Stimulated activated CD8-positive, alpha-beta memory T cell treated with anti-CD3 and anti-CD28 coated beads, Interleukin-7, amount 100 ng/mL, for 24 hours (primary cell): ENCODE measurements at places on chromosomes 7 and 10.

DNA sequence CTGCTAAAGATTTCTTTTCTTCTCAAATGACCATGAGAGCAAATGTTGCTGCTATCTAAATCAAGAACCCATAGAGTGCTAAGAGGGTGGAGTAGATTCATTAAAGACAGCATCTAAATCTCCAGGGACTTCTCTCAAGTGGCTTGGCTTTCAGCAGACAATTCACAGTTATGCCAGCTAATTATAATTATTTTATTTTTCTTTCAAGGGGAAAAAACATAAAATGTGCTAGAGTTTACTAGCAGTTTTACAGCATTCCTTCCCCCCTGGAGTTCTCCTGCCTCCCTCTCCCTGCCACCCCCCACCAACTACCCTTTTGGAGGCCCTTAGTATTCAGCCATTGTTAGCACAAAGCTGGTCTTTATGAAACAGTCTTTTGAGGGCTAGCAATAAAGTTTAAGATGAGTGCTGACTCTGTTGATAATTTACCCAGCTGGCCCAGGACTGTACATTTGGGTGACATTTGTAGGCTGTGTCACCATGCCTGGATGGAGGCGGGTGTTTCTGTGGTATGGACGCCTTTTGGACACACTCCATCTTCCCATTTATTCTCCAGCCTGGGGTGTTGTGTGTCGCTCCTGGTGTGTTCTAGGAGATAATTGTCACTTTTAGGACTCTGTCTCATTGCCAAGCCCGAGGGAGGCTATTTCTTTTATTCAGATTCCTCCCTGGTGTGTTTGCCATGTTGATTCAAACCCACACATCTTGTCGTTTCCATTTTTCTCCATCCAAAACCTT lies 160.2 kb downstream of the CREB5 start:
- DNase-seq, result no peak

DNA sequence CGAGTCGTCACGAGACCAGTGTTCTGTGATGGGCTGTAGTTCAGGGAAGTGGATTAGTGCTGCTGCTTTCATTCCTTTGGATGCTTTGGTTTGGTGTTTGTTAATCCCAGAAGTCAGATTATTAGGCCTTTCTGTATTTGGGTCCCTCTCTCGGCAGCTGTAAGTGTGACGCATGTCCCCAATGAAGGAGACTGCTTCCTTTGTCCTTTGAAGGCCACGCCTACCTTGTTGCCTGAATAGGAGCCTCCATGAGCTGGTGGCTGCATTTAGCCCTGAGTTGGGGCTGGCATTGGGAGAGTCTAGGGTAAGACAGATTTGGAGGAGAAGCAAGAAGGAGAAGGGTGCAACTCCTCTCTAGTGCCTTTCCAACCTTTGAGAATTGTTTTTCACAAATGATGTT lies 34.5 kb downstream of the DOCK1 start:
- no peak for DNase-seq

DNA sequence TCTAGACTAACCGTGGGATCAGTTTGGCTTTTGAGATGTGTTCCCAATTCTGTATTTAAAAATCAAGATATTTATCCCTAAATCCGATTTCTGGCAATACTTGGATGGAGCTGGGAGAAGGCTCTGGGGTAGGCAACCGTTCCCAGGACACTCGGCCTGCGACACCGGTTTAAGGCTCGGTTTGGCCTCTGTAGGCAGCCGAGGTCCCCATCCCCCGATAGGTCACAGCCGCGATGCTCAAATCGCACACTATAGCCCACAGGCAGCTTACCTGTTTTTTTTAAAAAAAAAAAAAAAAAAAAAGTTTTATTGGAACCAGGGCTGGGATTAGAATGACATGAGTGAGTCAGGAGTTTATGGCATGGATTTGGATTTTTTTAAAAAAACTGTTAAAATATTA lies 729 bp upstream of the TAF3 start:
- no peak for DNase-seq

DNA sequence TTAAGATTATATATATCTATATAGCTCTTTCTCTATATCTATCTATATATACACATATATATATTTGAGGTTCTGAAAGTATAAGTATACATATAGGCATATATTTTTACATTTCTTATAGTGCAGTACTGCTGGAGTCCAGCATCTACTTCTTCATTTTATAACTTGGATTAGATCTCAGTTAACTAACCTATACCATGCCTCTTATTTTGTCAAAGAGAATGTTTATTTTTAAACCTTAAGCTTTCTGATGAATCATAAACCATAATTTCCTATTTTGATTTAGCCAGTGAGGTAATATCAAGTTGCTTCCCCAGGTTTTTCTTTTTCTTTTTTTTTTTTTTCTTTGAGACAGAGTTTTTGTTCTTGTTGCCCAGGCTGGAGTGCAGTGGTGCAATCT lies 8.1 kb downstream of the ZNF32 start:
- DNase-seq, result no peak

GRCh38 chr7:22270371-22270770 lies 86.6 kb downstream of the RAPGEF5 start:
- no peak for DNase-seq

GRCh38 chr7:108770981-108771745 lies 201.5 kb downstream of the DNAJB9 start:
- no peak for DNase-seq

DNA sequence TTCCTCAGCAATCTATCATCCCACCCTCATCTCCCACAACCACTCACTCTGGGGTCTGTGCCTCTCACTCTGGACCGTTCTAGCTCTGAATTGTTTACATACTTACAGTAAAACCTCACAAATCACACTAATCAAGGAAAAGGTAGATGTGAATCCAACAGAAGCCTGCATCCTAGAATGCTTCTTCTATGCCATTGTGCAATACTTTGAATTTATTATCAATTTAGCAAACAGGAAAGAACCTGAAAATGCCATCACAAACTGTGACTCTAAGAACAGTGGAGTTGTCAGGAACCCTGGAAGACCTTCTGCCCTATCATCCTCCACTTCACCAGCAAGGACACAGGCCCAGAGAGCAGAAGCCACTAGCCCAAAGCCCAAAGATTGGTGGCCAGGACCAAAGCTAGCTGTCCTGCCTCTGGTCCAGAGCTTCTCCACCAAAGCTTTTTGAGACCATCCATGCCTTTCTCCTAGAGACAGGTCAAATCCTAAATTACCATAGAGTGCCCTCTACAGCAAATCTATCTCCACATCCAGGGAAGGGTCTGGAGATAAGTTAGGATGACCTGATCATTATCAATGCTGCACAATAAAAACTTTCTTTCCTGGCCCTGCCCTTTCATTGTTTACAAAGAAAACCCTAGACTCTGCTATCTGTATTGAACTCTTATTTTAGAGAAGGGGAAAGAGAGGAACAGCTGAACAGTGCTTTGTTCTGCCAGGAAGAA lies 2.4 kb downstream of the SORBS1 start:
- no peak for DNase-seq

DNA sequence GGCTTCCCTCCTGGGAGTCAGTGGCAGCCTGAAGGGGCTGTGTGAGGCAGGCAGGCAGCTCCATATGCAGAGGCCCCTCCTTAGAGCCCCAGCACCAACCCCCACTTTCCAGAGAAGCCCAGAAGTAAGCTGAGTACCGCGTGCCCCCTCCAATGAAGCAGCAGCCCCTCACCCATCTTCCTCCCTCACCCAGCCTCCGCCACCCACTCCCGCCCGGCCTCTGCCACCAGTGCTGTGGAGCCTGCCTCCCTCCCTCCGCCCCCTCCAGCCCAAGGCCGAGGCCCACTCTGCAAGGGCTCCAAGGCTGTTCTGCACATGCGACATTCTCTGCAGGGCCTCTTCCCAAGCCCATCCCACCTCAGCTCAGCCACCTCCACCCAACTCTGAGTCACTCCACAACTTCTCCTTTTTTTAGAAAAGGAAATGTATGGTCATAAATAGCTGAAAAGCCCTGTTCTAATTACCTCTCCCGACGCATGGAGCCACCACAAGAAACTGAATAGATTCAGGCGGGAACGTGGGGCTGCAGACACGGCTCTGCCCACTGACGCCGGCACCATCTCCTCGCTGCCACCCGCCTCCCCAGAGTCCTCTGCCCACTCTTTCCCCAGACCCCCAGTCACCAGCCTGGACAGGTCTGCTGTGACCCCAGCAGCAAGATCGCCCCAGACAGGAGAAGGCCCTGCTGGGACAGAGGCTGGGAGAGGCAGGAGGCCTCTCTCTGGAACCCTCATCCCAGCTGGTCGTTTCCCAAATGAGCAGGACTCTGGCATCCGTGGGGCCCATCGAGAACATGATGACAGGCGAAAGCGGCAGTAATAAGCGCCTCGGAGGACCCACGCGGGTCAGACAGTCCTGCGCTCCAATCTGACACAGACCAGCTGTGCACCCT lies 213.9 kb downstream of the MAD1L1 start:
- DNase-seq, result no peak
